ENCODE measurements at places on chromosomes 12 and 14.

DNA sequence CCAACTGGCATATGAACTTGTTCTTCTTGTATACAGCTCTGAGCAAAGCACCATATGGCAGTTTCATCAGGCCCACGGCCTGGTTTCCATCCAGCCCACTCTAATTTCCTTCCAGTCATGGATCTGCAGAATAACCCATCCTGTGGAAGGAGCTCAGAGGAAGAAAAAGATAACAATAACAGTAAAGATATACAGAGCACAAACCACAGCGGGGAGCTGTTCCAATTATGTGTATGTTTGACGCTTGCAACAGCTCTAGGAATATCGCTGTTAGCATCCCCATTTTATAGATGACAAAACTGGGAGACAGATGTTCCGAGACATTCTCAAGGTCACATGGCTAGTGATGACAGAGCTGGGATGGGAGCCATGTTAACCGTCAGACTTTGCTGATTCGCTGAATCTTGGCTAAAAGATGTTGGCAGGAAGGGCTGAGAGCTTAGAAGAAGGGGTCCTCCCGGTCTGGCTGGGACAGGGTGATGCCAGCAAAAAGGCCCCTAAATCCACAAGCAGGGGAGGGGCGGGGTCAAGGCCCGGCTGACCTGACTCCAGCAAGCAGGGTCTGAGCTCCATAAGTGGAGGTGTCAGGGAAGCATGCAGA is 34.4 kb upstream of the CIPC start:
- DNase-seq = no peak

DNA sequence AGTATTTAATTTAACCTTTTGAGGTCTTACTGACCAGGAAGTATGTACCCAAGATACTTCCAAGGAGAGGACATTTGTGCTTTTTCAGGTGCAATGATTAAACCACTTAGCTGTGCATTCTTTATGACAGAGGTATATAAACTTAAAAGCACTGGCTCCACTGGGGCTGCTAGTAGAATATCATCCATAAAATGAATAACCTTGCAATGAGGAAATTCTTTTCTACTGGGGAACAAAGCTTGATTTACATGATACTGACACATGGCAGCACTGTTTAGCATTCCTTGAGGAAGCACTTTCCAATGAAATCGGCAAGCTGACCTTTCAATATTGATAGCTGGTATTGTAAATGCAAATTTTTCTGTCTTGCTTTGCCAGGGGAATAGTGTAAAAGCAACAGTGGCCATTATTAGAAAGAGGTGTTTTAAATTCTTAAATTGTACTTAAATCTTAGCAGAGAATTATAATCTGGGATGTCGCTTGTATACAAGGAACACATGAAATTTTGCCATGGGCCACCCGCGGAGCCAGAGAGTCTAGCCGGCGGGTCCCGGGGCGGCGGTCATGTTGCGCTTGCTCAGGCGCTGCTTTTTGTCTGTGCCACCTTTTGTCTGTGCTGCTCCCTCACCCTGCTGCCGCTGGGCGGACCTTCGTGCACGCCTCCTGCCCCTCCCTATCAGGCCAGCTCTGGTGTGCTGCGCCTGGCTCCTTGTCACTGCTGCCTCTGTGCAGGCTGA is 20.9 kb upstream of the BLTP3B start:
- DNase-seq = peak; percentile 17

DNA sequence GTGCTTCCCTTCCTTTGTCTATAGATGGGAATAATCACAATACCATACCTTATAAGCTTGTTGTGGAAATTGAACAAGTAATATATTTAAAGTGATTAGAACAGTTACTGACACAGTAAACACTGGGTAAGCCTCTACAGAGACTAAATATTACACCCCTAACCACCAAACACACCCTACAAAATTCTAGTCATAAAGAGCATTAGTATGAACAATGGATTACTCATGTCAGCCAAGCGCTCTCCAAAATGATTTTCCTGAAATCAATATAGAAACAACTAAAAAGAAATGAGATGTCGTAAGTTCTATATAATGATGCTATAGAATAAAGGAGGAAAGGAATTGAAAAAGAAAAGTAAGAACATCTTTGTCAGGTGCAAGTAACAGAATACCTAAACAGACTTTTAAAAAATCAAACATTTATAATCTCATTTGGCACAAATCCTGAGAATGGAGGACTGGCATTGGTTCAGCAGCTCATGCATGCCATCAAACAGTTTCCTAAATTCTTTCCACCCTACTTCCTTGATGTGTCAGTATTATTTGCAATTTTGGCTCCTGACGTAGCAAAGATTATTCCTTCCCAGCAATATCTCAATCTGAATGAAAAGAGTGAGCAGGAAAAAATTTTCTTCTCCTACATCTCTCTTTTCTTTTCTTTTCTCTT is 118.0 kb downstream of the SINHCAF start:
- DNase-seq = no peak

DNA sequence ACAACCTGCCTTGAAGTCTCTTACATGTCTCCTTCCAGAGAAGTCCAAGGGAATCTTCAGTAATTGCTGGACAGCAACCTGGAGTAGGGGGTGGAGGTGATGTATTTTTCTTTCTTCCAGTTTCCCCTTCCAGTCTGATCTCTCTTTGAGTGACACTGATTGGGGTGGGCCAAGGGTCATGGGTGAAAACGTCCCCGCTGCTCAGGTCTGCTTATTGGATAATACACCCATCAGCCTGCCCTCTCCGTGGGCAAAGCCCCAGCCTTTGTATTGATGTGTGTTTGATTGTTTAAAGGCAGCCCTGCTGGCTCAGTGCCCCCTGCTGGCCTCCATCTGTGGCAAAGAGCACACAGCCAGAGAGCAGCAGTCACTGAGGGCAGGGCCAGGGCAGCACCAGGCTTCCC is 35.7 kb upstream of the ATP2A2 start:
- DNase-seq = no peak

DNA sequence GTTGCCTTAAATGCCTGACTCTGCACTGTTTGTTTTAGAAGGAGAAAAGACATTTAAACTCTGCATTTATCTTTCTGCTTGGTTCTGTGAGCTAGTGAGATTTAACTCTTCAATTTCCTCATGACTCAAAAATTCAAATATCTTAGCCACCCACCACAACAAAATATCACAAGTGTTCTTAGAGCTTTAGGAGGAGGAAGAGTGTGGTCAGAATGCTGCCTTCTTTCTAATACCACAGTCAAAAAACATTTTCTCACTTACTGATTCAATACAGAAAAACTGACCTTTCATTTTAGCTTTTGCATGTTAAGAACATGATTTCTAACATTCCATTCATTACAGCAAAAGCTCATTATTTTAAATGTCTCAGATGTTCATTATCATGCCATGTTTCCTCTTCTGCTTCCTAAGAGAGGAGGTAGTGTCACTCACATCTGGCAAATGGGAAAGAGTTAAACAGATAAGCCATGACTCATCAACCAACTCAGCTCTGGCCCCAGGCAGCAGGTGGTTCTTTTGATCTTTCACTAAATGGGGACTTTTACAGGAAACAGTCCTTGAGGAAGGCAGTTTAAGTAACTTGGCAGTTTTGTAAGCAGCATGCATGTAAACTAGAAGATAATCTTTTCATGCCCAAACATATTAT is 56.4 kb upstream of the RNU6-8 start:
- peak; percentile 30 for DNase-seq

Data from amniotic stem cell (primary cell).